ENCODE measurements at places on chromosomes 16 and 17.

DNA sequence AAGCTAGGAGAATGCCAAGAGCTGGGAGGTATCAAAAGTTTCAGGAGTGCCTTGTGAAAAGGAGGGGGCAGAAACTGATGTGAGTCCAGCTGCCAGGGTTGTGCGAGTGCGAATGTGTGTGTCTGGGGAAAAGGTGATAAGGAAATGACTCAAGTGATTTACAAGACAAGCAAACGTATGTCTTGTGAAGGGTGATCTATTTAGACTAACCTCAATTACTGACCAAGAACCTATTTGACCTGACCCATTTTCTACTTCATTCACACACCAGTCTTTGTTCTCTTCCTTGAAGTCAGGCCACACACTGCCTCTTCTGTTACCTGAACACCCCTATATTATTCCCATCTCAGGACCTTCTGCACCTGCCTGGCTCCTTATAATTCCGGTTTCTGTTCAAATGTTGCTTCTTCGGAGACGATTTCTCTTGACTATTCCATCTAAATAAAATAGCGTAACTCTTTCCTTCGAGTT, 1.0 kb downstream of the GDE1 start:
- H3K36me3 ChIP-seq: peaks cover 32% of the 10 kb centered on the region
- no peak for DNase-seq
- H3K4me1 ChIP-seq: peaks cover 56% of the 10 kb centered on the region
- H3K27me3 ChIP-seq: no peaks in the 10 kb centered on the region

GRCh38 chr17:2853283-2854142, 57.3 kb downstream of the RAP1GAP2 start:
- peak; percentile 42 for DNase-seq
- H3K4me3 ChIP-seq: peak overlapping the region; percentile 73
- peaks cover 8% of the 10 kb centered on the region for H3K27me3 ChIP-seq
- H3K27ac ChIP-seq: no peak overlapping the region
- peaks cover 19% of the 10 kb centered on the region for H3K36me3 ChIP-seq
- H3K4me1 ChIP-seq: peaks cover 47% of the 10 kb centered on the region

GRCh38 chr16:57664662-57665025, 3.5 kb upstream of the ADGRG3 start:
- no peak for DNase-seq
- no peaks in the 10 kb centered on the region for H3K27me3 ChIP-seq
- peaks cover 9% of the 10 kb centered on the region for H3K4me1 ChIP-seq
- peaks cover 20% of the 10 kb centered on the region for H3K36me3 ChIP-seq

- no peak overlapping the region for H3K27ac ChIP-seq
- no peak for DNase-seq
- H3K36me3 ChIP-seq: peaks cover 6% of the 10 kb centered on the region
- peaks cover 20% of the 10 kb centered on the region for H3K27me3 ChIP-seq
- H3K4me3 ChIP-seq: no peak overlapping the region
- peaks cover 8% of the 10 kb centered on the region for H3K4me1 ChIP-seq
Observed at GRCh38 chr16:85715169-85716021, 26.6 kb upstream of the GINS2 start.

DNA sequence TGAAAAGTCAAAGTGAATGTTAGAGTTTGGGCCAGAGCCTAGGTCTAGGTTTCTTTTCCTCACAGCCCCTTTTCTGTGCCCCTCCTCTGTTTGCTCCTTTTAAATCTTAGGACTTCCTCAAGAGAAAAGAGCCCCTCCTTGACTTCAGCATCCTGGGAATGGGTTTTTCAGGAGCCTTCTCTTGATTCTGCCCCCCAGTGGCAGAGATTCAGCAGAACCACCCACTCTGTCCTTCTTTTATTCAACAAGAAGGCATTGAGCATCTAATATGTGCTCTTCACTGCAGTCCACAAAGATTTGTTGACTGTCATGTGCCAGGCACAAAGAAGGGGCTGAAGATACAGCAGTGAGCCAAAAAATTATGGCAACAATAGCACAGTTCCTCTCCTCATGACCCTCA, 270.8 kb upstream of the CDH5 start:
- H3K4me1 ChIP-seq: no peaks in the 10 kb centered on the region
- no peaks in the 10 kb centered on the region for H3K36me3 ChIP-seq
- no peak overlapping the region for H3K27ac ChIP-seq
- no peak overlapping the region for H3K4me3 ChIP-seq
- H3K27me3 ChIP-seq: peaks cover 56% of the 10 kb centered on the region

- DNase-seq: no peak
- peak overlapping the region; percentile 68 for H3K4me3 ChIP-seq
- peaks cover 76% of the 10 kb centered on the region for H3K4me1 ChIP-seq
Observed at GRCh38 chr16:89422527-89422904, 67.8 kb downstream of the ANKRD11 start.

DNA sequence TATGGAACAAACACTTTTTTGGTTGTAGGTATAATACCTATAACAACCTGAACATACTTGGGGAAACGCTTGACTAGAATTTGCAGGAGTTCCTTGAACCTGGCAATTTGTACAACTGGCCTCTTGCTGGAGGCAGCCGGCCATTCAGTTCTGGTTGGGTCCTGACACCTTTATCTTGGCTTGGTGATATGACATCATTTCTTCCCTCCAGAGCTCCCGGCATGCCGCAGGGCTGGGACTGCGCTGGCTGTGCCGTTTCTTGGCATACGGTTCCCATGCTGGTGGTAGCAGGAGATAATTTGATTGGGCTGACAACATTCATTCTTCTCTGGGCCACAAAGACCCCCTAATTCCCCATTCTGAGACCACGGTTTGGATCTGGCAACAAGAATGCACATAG, 87.5 kb downstream of the ASIC2 start:
- peaks cover 55% of the 10 kb centered on the region for H3K27me3 ChIP-seq
- H3K4me3 ChIP-seq: no peak overlapping the region
- no peaks in the 10 kb centered on the region for H3K36me3 ChIP-seq
- H3K4me1 ChIP-seq: no peaks in the 10 kb centered on the region
- no peak for DNase-seq
- no peak overlapping the region for H3K27ac ChIP-seq

GRCh38 chr17:36507266-36507665, 20.8 kb downstream of the ZNHIT3 start:
- H3K4me3 ChIP-seq: no peak overlapping the region
- DNase-seq: no peak
- H3K27me3 ChIP-seq: no peaks in the 10 kb centered on the region
- H3K4me1 ChIP-seq: peaks cover 2% of the 10 kb centered on the region

DNA sequence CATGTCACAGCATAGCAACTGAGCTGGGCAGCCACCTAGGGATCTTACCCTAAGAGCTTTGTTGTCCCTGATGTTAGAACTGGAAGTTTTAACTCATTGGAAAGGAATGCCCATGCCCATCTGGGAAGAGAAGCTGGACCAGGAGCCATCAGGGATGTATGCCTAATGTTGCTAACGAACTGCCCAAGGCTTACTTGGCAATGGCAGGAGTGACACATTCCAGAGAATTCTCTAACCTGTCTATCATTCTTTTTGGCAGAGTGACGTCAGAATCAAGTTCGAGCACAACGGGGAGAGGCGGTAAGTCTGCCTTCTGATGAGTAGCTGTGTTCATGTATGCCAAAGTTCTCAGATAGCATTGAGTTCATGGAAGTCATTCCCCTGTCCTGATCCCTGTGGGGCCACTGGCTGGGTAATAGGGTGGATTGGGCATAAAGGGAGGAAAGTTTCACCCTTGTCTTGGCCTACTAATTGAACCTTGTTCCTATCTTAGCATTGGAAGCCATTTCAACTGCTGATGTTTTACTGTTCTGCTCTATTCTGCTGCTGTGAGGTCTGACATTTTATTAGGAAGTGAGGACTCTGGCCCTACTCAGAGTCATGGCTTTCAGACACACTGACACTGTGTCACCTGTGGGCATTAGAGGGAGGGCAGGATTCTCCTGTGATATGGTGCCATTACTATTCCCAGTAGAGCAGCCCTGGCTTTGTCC, 23.7 kb downstream of the MAP3K3 start:
- H3K27me3 ChIP-seq: no peaks in the 10 kb centered on the region
- DNase-seq: no peak
- H3K4me3 ChIP-seq: no peak overlapping the region
- peaks cover 30% of the 10 kb centered on the region for H3K4me1 ChIP-seq
- no peak overlapping the region for H3K27ac ChIP-seq
- H3K36me3 ChIP-seq: peaks cover 5% of the 10 kb centered on the region

DNA sequence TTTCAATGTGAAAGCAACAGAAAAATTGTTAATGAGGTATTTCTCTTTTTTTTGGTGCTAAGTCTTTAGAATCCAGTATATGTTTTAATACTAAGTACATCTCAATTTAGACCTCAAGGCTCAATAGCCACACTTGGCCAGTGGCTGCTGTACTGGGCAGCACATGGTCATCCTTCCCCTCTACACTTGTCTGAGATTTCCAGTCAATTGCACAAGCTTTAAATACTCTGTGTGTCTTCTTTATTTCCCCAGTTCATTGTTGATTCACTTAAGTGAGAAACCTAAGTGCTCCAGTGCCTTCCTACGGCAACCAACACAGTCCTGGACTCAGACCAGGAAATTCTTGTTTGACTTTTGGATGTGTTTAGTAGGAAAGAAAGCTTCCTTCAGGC, 62.2 kb downstream of the TNRC6C start:
- H3K4me1 ChIP-seq: peaks cover 19% of the 10 kb centered on the region
- H3K36me3 ChIP-seq: peaks cover 5% of the 10 kb centered on the region
- no peak overlapping the region for H3K4me3 ChIP-seq
- no peak for DNase-seq
- no peaks in the 10 kb centered on the region for H3K27me3 ChIP-seq
